CD4-positive, alpha-beta T cell treated with Interleukin-15 for 1 hour (primary cell): ENCODE measurements at places on chromosomes 5 and 9.

- DNase-seq: no peak
Observed at GRCh38 chr5:142862594-142862993, 92.4 kb downstream of the ARHGAP26 start.

GRCh38 chr5:149445739-149446369, 66.8 kb upstream of the IL17B start:
- DNase-seq: no peak

GRCh38 chr9:87718852-87719612, 6.9 kb upstream of the CTSL start:
- DNase-seq: no peak

- no peak for DNase-seq
Observed at GRCh38 chr5:59462956-59463355, 430.6 kb downstream of the PDE4D start.

- DNase-seq: no peak
Observed at GRCh38 chr5:41127967-41128690, 57.0 kb upstream of the MROH2B start.

DNA sequence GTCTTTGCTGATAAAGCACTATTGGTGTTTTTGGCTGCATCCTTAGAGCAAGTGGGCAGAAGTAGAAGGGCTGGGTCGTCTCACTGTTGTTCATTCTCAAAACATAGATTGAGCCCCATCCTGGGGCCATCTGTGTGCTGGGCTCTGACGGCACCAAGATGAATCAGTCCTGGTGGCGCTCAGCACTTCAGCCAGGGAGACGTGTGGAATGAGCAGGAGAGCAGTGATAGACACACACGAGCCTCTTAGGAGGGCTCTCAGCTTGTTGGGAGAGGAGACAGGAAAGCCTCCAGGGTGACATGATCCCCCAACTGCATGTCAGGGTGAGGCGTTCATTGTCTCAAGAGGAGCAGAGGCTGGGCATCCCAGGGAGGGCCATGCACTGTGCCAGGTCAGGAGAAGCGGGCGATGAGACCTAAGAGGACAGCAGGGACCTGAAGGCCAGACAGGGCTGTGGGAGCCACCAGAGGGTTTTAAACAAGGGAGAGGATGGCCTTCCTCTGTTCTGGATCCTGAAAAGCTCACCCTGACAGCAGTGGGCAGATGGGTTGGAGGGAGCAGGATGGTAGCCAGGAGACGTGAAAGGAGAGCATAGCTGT, 115.8 kb downstream of the DAB2IP start:
- DNase-seq: no peak
